ENCODE measurements at places on chromosomes 2 and 18. TPM values are rescaled to one million over a fixed set of nuclear protein-coding genes. Genes with fewer than 3 reads are reported as not detected.

- DNase-seq, result peak; percentile 47
These were observed 139.9 kb upstream of the EPAS1 start for GRCh38 chr2:46157072-46157965.

- peak; percentile 81 for DNase-seq
These were observed 32.9 kb upstream of the PPM1B start for GRCh38 chr2:44135771-44136170.

DNA sequence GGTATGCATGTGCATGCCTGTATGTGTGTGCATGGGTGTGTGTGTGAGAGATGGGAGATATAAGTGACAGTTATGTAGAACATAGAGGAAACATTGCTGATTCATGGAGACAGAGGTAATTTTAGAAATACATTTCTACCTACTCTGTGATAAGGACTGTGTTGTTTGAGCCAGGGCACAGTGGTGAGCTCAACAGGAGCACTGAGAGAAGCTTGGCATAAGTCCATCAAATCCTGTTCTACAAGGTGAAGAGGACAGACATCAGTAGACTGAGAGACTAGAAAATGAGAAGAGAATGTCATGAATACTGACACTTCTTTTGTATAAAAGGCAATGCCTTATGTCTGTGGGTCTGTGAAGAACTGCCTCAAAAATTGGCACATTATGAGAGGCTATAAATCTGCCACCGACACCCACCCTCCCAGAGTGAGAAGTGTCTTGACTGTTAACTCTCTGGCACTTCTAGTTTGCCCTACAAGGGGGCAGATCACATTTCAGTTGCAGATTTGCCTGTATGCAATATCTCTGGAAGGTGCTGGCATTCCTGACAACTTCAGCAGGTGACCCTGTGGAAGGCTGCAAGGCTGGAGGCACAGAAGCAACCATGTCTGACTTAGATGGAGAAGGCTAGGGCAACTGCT, 962.3 kb upstream of the NRXN1 start:
- peak; percentile 13 for DNase-seq

ATG16L1 gene
- 53.1 TPM for total RNA-seq

- DNase-seq, result peak; percentile 65
These were observed 22.7 kb upstream of the SPR start for GRCh38 chr2:72864500-72864899.

DNA sequence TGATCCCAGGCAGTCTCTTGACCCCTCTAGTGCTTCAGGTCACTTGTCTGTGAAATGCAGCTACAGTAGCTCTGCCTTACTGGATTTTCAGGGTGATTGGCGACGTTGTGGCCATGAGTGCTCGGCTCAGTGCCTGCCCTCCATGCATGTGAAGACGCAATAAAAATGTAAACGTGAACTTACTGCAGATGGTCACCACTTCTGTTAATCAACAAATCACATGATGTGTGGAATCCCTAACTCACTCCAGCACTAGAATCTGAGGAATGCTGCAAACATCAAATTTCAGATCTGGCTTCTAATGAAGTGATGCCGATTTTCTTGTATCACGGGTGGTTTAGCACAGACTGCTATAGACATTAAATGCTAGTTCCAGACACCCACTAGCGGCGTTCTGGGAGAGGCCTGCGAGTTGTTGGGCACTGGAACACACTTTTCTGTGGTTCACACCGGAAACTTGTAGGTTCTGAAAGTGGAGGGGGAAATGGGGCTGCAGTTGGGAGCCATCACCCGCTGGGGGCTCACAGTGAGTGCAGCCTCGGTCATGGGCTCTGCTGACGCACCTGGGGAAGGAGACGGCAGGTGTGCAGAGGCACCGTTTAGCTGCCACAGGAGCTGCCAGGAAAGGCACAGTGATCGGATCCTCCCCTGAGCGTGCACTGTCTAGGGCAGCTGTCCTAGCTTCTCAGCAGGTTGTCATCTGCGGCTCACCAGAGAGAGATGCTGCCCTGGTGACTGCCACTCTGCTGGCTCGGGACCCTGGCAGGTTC, 6.5 kb downstream of the CNDP1 start:
- DNase-seq, result peak; percentile 6

Measured in fibroblast of the aortic adventitia (primary cell).